ENCODE measurements at places on chromosomes 1 and 21.

DNA sequence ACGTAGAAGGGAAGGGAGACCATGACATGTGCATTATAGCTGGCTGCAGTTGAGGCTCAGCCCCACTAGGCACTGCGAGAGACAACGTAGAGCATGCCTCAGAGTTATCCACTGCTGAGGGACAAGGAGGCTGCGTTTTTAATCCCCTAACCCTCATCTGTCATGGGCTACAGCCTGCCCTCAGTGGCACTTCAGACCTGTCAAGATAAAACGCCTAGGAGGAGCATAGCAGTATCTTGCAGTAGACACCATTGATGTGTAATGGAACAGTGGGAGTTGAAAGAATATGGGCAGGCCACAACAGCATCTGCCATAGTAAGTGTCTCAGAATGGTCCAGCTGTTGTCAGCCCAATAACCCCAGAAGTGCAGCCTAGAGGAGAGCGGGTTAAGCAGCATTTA lies 307.0 kb upstream of the PTBP2 start:
- no peak for DNase-seq
- H3K27me3 ChIP-seq: no peaks in the 10 kb centered on the region
- H3K36me3 ChIP-seq: no peaks in the 10 kb centered on the region
- H3K27ac ChIP-seq: no peak overlapping the region
- H3K4me3 ChIP-seq: no peak overlapping the region

DNA sequence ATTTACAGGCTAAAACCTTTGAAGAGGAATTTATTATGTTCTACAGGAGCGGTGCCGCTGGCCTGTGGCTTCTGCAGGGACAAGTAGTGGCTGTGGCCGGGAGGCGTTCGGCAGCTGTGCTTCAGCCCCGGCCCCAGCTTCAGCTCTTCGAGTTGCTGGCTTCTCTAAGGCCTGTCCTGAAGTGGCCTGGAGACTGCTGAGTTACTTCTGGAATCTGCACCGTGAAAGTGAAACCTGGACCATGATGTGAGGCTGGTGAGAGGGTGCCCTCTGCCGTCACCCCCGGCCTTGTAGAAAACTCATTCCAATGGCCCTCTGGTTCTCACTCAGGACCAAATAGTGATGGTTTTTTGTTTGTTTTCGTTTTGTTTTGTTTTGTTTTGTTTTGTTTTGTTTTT lies 48.1 kb downstream of the PRKCZ start:
- H3K27me3 ChIP-seq: peaks cover 4% of the 10 kb centered on the region
- H3K36me3 ChIP-seq: no peaks in the 10 kb centered on the region
- no peak overlapping the region for H3K27ac ChIP-seq
- H3K4me3 ChIP-seq: no peak overlapping the region
- DNase-seq: no peak
- H3K4me1 ChIP-seq: no peaks in the 10 kb centered on the region

DNA sequence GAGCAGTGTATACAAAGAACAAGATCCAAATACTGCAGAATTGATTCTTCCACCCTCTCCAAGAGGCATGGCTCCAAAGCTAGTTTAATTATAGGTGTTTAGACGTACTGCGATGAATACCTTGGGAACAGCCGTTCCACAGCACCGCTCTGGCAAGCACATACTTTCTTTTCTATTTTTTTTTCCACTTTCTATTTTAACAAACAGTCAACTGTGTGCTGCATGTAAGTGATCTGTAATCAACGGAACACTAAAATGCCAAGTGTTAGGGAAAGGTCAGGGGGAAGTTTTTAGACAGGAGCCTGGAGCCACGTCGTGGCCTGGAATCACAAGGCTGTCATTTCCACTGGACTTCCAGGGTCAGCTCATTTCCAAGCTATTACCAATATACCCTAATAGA lies 486.4 kb upstream of the DAB1 start:
- no peaks in the 10 kb centered on the region for H3K27me3 ChIP-seq
- DNase-seq: no peak
- H3K36me3 ChIP-seq: no peaks in the 10 kb centered on the region

- H3K36me3 ChIP-seq: no peaks in the 10 kb centered on the region
- H3K27ac ChIP-seq: no peak overlapping the region
- H3K27me3 ChIP-seq: no peaks in the 10 kb centered on the region
- H3K4me1 ChIP-seq: no peaks in the 10 kb centered on the region
- no peak overlapping the region for H3K4me3 ChIP-seq
- DNase-seq: no peak
These were observed 139.2 kb downstream of the NTMT2 start for GRCh38 chr1:170284951-170285350.

GRCh38 chr1:180636138-180636537 lies 4.3 kb downstream of the XPR1 start:
- no peaks in the 10 kb centered on the region for H3K36me3 ChIP-seq
- H3K4me3 ChIP-seq: no peak overlapping the region
- peaks cover 28% of the 10 kb centered on the region for H3K4me1 ChIP-seq
- H3K27me3 ChIP-seq: no peaks in the 10 kb centered on the region

DNA sequence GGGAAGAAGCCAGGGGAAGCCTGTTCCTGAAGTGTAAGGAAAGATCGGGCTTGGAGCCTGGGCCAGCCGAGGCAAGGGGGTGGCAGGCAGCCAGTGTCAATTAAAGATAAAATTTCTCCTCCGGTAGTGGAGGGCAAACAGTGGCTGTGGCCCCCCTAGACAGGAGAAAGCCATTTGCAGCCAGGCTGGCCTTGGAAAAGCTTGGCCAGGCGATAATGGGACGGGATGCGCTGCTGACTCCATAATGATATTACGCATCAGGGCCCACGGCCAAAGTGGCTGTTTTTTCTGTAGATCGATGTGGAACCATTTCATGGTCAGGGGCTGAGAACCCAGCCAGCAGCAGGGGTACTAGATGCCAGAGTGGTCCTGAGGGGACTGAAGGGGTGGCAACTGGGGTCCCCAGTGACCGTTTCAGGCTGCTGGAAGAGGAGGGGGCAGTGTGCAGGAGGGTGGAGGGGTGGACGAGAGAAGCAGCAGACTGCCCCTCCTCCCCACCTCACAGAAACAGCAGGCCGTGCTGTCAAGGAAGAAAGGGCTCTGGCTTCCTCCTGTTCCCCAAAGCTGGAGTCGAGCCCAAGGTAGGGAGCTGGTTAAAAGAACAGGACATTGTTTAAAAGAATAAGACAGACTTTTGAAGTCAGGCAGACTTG lies 25.2 kb downstream of the KCNC4 start:
- H3K27me3 ChIP-seq: no peaks in the 10 kb centered on the region
- H3K36me3 ChIP-seq: peaks cover 50% of the 10 kb centered on the region
- no peaks in the 10 kb centered on the region for H3K4me1 ChIP-seq
- no peak for DNase-seq

GRCh38 chr1:18794051-18794450 lies 65.4 kb downstream of the TAS1R2 start:
- no peaks in the 10 kb centered on the region for H3K4me1 ChIP-seq
- no peak for DNase-seq
- H3K27me3 ChIP-seq: no peaks in the 10 kb centered on the region
- no peak overlapping the region for H3K4me3 ChIP-seq
- no peak overlapping the region for H3K27ac ChIP-seq
- H3K36me3 ChIP-seq: no peaks in the 10 kb centered on the region

- no peaks in the 10 kb centered on the region for H3K36me3 ChIP-seq
- H3K27ac ChIP-seq: no peak overlapping the region
- no peaks in the 10 kb centered on the region for H3K4me1 ChIP-seq
These were observed 391.1 kb downstream of the PLPP3 start for GRCh38 chr1:56188221-56188620.

GRCh38 chr1:172343240-172344160 lies 77.0 kb upstream of the C1orf105 start:
- DNase-seq: no peak
- H3K36me3 ChIP-seq: no peaks in the 10 kb centered on the region
- H3K27me3 ChIP-seq: no peaks in the 10 kb centered on the region
- no peak overlapping the region for H3K27ac ChIP-seq
- no peaks in the 10 kb centered on the region for H3K4me1 ChIP-seq
- no peak overlapping the region for H3K4me3 ChIP-seq

- H3K27me3 ChIP-seq: no peaks in the 10 kb centered on the region
- no peaks in the 10 kb centered on the region for H3K4me1 ChIP-seq
- H3K27ac ChIP-seq: no peak overlapping the region
These were observed 213.4 kb downstream of the ST6GALNAC3 start for GRCh38 chr1:76287917-76288316.

DNA sequence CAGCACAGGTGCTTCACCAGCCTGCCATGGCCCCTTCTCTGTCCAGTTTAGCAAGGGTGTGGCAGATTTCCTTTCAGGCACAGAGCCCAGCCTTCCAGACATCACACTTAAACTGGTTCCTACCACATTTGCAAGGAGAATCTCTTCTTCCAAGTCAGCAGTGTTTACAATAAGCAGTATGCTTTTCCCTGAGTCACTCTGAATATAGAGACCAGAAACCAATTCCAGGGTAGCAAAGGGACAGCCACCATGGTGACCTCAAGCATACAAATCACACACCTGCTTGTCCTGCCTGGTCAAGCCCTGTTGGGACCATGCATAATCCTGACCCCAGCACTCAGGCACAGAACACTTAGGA lies 8.7 kb upstream of the CBR3 start:
- H3K27ac ChIP-seq: no peak overlapping the region
- H3K36me3 ChIP-seq: no peaks in the 10 kb centered on the region
- no peaks in the 10 kb centered on the region for H3K27me3 ChIP-seq
- peaks cover 7% of the 10 kb centered on the region for H3K4me1 ChIP-seq

DNA sequence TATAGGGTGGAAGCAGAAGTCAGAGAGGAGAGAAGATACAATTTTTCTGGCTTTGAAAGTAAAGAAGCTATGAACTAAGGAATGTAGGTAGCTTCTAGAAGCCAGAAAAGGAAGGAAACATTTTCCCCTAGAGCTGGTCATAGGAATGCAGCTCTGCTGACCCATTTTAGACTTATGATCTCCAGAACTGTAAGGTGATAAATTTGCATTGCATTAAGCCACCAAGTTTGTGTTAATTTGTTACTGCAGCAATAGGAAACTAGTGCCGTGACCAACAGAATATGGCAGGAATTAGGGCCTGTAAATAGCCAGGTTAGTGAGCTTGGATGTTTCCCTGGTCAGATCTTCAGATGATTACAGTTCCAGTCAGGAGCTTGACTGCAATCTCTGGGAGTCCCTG lies 244.3 kb upstream of the C1orf105 start:
- no peak for DNase-seq
- no peaks in the 10 kb centered on the region for H3K36me3 ChIP-seq
- no peak overlapping the region for H3K27ac ChIP-seq
- H3K4me1 ChIP-seq: 0 out of 2 replicates have a peak, but pooled peaks cover 2% of the 10 kb centered on the region
- H3K27me3 ChIP-seq: no peaks in the 10 kb centered on the region

DNA sequence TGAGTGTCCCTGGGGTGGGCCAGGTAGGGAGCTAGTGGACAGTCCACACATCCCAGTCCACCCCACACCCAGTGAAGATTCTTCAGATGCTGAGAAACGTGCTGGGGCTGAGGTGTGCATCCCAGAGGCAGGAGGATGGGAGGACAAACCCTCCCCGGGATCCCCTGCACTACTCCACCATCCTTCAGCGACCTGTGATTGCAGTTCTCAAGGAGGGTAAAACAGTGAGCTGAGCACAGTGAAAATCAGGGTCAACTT lies 51.0 kb downstream of the ELK4 start:
- DNase-seq: no peak
- no peaks in the 10 kb centered on the region for H3K4me1 ChIP-seq
- H3K27me3 ChIP-seq: peaks cover 20% of the 10 kb centered on the region
- H3K36me3 ChIP-seq: no peaks in the 10 kb centered on the region

GRCh38 chr1:44014365-44015104 lies 16.7 kb downstream of the SLC6A9 start:
- H3K27ac ChIP-seq: no peak overlapping the region
- no peaks in the 10 kb centered on the region for H3K4me1 ChIP-seq
- no peak overlapping the region for H3K4me3 ChIP-seq
- H3K27me3 ChIP-seq: no peaks in the 10 kb centered on the region
- DNase-seq: no peak

DNA sequence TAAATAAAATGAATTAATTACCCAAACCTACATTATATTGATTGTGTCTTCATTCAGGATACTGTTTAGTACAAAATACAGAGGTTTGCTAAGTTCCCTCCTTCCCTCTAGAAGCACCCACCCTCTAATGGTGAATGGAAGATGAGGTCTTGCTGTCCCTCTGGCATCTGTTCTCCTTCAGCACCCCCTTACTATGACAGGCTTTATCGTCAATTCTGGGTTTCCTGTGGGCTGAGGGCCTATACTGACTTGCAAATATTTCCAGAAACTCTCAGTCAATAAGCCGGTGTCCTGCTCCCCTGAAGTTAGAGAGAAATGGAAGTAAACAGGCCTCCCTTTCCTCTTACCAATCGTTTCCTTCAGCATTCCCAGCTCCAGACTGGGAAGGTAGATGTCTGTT lies 13.2 kb downstream of the LAX1 start:
- no peak overlapping the region for H3K27ac ChIP-seq
- peaks cover 16% of the 10 kb centered on the region for H3K36me3 ChIP-seq
- no peak overlapping the region for H3K4me3 ChIP-seq
- no peaks in the 10 kb centered on the region for H3K27me3 ChIP-seq
- DNase-seq: no peak

GRCh38 chr1:154730259-154730658 lies 122.3 kb upstream of the ADAR start:
- DNase-seq: no peak
- H3K4me3 ChIP-seq: no peak overlapping the region
- H3K27me3 ChIP-seq: peaks cover 7% of the 10 kb centered on the region
- no peaks in the 10 kb centered on the region for H3K4me1 ChIP-seq
- no peaks in the 10 kb centered on the region for H3K36me3 ChIP-seq

DNA sequence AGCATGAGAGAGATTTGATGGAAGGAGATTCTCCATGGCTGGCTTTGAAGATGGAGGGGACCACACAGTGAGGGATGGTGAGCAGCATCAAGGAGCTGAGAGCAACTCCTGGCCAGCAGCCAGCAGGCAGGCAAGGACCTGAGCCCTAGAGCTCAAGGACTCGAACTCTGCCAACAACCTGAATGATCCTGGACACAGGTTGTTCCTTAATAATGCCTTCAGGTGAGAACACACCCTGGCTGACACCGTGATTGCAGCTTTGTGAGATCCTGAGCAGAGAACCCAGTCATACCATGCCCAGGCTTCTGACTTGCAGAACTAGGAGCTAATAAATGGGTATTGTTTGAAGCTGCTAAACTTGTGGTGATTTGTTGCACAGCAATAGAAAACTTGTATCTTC lies 183.1 kb downstream of the LMX1A start:
- no peak for DNase-seq
- no peak overlapping the region for H3K4me3 ChIP-seq
- no peaks in the 10 kb centered on the region for H3K36me3 ChIP-seq
- H3K27ac ChIP-seq: no peak overlapping the region
- H3K27me3 ChIP-seq: peaks cover 5% of the 10 kb centered on the region

GRCh38 chr21:23021481-23021880 lies 2023.3 kb downstream of the NCAM2 start:
- no peaks in the 10 kb centered on the region for H3K4me1 ChIP-seq
- H3K27me3 ChIP-seq: no peaks in the 10 kb centered on the region
- H3K36me3 ChIP-seq: no peaks in the 10 kb centered on the region

- H3K27me3 ChIP-seq: peaks cover 23% of the 10 kb centered on the region
- no peaks in the 10 kb centered on the region for H3K36me3 ChIP-seq
- no peak for DNase-seq
- H3K4me3 ChIP-seq: no peak overlapping the region
These were observed 53.4 kb downstream of the ATP1A1 start for GRCh38 chr1:116426401-116426800.

- H3K4me1 ChIP-seq: no peaks in the 10 kb centered on the region
- H3K36me3 ChIP-seq: no peaks in the 10 kb centered on the region
- no peak overlapping the region for H3K27ac ChIP-seq
- H3K4me3 ChIP-seq: no peak overlapping the region
- no peak for DNase-seq
- peaks cover 20% of the 10 kb centered on the region for H3K27me3 ChIP-seq
These were observed 31.6 kb downstream of the IGSF5 start for GRCh38 chr21:39776589-39776988.

GRCh38 chr1:92924501-92924900 lies 36.8 kb downstream of the DIPK1A start:
- no peaks in the 10 kb centered on the region for H3K27me3 ChIP-seq
- no peaks in the 10 kb centered on the region for H3K4me1 ChIP-seq
- H3K4me3 ChIP-seq: no peak overlapping the region
- no peak overlapping the region for H3K27ac ChIP-seq
- DNase-seq: no peak
